Neural progenitor cell (in vitro differentiated cells): ENCODE measurements at places on chromosomes 11 and 22. TPM values are rescaled to one million over a fixed set of nuclear protein-coding genes. Genes with fewer than 3 reads are reported as not detected.

DNA sequence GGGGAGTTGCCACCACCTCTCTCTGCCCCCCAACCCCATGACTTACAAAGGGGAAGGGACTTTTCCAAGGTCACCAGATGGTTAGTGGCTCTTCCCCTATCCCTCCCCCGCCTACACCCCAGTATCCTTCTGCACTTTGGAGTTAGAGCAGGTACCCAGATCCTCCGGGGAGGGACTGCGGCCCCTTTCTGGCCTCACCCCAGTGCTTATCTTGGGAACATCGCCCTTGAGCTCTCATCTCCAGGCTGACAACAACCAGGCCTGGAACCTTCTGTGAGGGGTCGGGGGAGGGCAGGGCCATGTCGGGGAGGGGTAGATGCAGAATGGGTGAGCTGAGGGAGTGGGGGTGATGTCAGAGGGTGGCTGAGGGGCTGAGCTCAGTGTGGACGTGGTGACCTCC, 7.5 kb upstream of the NAALADL1 start:
- no peak for DNase-seq

DNA sequence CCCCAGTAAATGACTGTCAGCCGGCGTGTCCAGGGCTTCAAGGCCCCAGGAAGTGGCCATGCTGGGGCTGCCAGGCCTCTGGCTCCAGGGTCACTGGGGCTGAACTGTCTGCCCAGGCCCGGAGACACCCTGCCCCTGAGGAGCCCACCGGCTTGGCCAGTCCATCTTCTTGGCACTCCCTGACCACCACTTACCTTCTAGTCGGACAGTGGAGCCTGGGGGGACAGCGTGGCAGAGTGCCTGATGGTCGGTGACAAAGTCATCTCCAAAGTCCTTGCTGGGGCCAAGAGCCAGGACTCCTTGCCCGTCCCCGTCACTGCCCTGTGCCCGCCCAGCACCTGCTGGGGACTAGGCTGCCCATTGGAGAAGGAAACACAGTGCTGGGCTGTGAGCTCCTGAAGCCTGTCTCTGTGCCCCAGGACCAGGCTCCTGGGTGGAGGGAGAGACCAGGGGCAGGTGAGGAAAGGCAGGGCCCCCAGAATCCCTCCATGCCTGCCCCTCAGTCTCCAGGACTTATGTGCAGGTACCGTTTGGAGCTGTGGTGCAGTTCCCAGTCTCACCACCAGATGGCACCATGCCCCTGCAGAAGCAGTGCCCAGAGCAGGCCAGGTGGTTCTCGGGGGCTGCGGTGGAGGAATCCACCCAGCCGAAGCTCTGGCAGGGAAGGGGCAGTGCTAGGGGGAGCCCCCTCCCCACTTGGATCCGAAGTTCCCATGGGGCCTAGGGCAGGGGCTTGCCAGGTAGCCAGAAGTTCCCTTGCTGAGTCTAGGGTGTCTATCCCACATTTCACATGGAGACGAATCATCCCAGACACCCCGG, 6.0 kb upstream of the CCDC188 start:
- DNase-seq: peak; percentile 88

- DNase-seq: peak; percentile 26
Measured at GRCh38 chr22:26053737-26054316, 115.4 kb upstream of the SEZ6L start.

Gene CECR2
- total RNA-seq: 67.8 and 72.8 TPM in 2 replicates

Gene CTSW
- not detected in 2 replicates for total RNA-seq

- no peak for DNase-seq
Measured at GRCh38 chr11:65032216-65032615, 5.0 kb downstream of the SNX15 start.

DNA sequence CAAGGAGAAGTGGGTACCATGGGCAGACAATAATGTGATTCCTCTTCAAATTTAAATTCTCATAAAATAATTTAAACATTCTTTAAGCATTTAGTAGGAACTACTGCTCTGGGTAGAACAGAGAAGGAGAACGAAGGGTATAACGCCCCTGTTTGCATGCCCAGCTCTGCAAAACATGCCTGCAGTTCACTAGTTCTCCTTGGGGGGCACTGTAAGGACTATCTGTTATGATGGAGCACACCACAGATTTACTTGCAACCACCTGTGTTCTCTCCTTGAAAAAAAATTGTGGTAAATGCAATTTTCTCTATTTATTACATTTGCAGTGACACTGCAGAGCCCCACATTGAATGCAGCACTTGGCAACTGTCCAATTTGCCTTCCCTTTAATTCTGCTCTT, 100.3 kb downstream of the GUCY1A2 start:
- peak; percentile 24 for DNase-seq

Gene EFCAB6
- total RNA-seq: 2.2 and 4.9 TPM in 2 replicates

Gene HEPHL1
- 0.02 TPM in 1 of 2 replicates, not detected in the other for total RNA-seq

Gene SMTNL1
- total RNA-seq: 0.28 TPM in 1 of 2 replicates, not detected in the other

DNA sequence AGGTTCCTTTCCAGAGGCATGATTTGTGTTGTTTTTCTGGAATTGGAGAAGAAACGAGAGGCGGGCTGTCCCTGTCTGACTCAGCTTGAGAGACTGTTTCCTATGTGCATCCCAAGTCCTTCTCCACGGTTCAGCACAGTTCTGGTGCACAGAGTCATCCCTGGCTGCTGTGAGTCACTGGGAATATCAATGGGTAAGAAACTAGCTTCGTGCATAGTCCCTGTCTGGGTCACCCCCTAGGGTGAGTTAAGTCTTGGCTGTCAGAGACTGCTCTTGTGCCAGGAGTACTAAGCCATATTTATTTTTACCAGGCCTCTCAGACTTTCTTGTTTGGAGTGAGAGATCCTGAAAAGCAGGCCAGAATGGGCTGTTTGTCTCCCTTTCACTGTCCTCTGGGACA, 2.4 kb upstream of the LRP4 start:
- DNase-seq: no peak

DNA sequence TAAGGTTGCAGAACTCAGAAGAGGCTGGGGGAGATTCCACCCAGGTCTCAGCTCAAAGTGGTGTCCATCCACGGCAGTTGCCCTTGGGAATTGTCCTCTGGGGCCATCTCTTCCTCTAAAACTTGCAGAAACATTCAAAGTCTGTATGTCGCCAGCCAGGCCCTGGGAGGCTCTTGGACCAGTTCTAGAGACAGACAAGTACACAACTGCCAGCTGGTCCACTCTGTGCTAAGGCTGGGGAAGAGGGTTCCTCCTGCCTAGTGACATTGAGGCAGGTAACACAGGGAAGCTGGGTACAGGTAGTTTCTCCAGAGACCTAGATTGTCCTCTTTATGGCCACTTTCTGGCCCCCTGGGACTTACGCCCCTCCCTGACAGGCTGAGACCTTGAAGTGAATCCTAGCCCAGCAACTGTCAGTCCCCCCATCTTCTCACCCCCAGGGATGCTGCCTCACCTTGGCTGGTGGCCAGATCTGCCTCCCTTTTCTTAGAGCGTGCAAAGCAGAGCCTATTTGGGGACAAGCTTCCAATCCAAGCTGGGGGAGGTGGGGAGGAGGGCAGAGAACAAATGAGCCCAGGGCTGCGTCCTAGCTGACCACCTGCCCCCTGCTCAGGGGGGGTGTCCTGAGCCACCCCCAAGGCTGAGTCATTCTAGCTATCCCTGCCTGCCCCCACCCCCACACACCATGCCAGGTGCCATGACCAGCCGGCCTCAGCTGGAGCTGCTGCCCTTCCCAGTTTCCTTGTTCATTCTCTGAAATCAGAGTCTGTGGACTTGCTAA, 8.4 kb downstream of the FAM83F start:
- no peak for DNase-seq

Gene YPEL1
- 32.2 and 39.1 TPM in 2 replicates for total RNA-seq

Gene BIK
- total RNA-seq: 1.6 and 2.2 TPM in 2 replicates
